ENCODE measurements at places on chromosomes 6 and 20. TPM values are rescaled to one million over a fixed set of nuclear protein-coding genes. Genes with fewer than 3 reads are reported as not detected.
A peak's percentile ranks its signal among the peaks of the same experiment; 100 is the strongest.

DNA sequence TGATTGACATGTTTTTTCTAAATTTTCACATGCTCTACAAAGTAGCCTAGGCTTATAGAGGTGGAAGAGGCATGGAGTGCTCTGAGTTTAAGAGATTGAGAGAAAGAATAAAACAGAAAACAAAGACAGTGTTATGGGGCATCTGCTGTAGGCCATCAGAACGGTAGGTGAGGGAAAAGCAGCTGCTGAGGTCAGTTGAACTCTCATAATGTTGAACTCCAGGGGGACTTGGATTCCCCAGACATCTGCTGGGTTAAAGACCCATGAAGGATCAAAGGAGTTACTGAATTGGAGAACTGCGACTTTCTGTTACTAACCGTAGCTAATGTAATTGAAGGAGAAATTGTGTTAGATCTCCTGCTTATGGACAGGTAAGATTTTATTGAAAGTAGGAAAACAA lies 333.9 kb downstream of the TFAP2B start:
- H3K27ac ChIP-seq: no peak overlapping the region
- H3K4me3 ChIP-seq: no peak overlapping the region
- no peaks in the 10 kb centered on the region for H3K27me3 ChIP-seq
- H3K4me1 ChIP-seq: no peaks in the 10 kb centered on the region
- DNase-seq: no peak

DNA sequence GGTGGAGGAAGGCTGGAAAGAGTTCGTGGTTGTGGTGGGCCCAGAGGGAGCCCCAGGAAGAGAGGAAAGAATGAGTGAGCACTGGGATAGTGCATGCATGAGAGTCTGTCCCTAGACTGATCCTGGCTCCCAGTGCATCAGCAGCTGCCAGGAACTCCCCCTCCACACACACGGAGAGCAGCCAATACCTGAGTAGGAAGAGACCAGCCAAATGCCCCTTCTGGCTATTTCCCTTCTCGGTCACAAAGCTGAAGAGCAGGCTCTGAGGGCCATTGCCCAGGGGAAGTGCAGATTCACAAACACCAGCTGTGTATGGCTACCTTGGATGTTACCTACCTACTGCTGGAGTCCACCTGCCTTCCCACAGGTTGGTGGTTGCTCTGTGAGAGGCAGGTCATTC lies 45.1 kb downstream of the GABRR2 start:
- H3K27me3 ChIP-seq: no peaks in the 10 kb centered on the region
- H3K4me3 ChIP-seq: no peak overlapping the region
- DNase-seq: no peak
- H3K27ac ChIP-seq: no peak overlapping the region

- no peaks in the 10 kb centered on the region for H3K27me3 ChIP-seq
- DNase-seq: no peak
- H3K36me3 ChIP-seq: no peaks in the 10 kb centered on the region
Observed at GRCh38 chr20:62792940-62793756, 3.1 kb upstream of the MRGBP start.

- DNase-seq: no peak
- H3K36me3 ChIP-seq: no peaks in the 10 kb centered on the region
- no peak overlapping the region for H3K27ac ChIP-seq
- peaks cover 60% of the 10 kb centered on the region for H3K27me3 ChIP-seq
- H3K4me3 ChIP-seq: no peak overlapping the region
Observed at GRCh38 chr6:167559675-167560479, 235.0 kb downstream of the TTLL2 start.

DNA sequence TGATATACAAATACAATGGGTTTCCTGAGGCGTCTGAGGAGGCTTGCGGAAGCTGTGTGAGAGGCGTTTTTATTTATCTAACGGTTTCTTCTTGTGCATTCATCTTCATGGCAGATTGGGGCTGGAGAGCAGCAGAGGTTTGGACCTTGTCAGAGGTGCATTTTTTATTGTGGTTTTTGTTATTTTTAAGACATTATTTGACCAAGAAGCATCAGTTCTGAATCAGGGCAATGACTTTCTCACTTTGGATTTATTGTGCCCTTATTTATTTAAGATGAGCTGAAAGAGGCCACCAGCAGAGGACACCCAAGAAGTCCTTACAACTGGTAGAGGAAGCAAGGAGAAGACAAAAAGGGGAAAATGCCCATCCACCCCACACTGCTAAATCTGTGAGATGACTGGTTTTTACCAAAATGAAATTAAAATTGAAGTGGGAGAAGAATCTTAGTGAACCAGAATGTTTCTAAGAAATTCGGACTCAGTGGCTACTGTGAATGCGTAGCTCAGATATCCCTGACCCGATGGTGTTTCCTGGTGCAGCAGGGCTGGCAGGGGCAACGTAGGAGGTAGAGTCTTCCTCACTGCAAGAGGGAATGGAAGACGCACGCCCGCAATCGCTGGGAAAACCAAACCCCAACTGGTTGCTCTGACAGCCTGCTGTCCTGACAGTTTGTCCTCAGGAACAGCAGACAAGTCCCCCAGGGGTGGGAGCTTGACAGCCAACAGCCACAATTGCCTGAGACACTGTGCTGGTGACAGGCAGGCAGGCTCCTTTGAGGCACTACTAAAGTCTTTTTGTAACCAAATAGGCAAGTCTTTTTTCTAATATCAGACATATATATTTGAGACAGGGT lies 14.2 kb downstream of the PRR18 start:
- peaks cover 71% of the 10 kb centered on the region for H3K27me3 ChIP-seq
- DNase-seq: no peak
- H3K36me3 ChIP-seq: no peaks in the 10 kb centered on the region
- no peak overlapping the region for H3K4me3 ChIP-seq
- H3K4me1 ChIP-seq: no peaks in the 10 kb centered on the region

GRCh38 chr6:39905640-39905975 lies 28.7 kb downstream of the MOCS1 start:
- no peak for DNase-seq
- no peak overlapping the region for H3K27ac ChIP-seq
- H3K4me3 ChIP-seq: no peak overlapping the region
- H3K27me3 ChIP-seq: peaks cover 65% of the 10 kb centered on the region

SPTLC3 gene
- 8.5 TPM for total RNA-seq

LY6G6D gene
- total RNA-seq: not detected

GRCh38 chr6:13624871-13625288 lies 9.7 kb downstream of the NOL7 start:
- peaks cover 64% of the 10 kb centered on the region for H3K36me3 ChIP-seq
- H3K27ac ChIP-seq: no peak overlapping the region
- DNase-seq: no peak

DNA sequence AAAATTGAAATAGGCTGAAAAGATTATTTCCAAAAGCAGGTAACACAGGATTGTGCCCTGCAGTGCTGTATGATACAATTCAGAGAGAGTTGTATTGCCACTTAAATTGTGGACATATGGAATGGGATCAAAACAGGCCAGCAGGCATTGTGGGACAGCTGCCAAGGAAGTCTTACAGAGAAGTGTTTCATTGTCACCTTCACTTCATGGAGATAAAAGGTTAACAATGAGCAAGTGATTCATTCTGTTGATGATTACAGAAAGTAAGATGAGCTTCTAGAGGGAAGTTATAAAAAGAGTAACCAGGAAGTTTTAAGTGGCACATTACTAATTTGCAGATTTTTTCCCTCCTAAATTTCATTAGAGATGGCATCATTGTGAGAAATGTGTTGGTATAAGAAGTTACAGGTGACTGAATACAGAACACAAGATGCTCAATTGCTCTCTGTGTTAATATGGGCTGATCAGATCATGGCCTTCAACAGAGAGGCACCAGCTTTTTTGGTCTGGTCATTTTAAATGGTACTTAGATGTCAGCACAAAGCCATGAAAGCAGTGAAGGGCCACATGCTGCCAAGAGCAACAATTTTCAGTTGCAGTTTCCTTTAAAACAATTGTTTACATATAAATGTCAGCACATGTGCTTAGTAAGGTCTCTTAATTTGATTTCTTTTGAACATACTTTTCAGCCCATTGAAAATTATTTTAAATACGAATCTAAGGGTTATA lies 402.5 kb upstream of the FKBP1C start:
- no peak overlapping the region for H3K27ac ChIP-seq
- H3K36me3 ChIP-seq: no peaks in the 10 kb centered on the region
- no peaks in the 10 kb centered on the region for H3K27me3 ChIP-seq
- no peaks in the 10 kb centered on the region for H3K4me1 ChIP-seq
- no peak for DNase-seq
- H3K4me3 ChIP-seq: no peak overlapping the region

DNA sequence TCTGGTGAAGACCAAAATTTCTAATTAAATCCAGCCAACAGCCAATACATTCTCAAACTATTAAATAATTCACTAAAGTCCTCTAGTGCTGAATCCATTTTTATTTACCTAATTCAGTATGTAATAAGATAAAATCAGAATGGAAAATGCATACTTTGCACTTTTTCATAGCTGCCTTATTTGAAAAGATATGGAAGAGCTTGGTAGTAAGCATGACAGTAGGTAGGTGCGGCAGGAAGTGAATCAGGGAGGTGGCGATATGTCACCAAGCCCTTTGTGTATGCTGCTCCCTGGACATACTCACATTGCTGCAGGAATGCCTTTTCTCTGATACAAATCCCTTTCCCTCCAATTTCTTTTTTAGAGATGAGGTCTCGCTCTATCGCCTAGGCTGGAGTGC lies 10.2 kb upstream of the TGM3 start:
- H3K36me3 ChIP-seq: no peaks in the 10 kb centered on the region
- H3K27ac ChIP-seq: no peak overlapping the region
- DNase-seq: no peak
- H3K4me3 ChIP-seq: no peak overlapping the region

ARMH2 gene
- total RNA-seq: not detected

DNA sequence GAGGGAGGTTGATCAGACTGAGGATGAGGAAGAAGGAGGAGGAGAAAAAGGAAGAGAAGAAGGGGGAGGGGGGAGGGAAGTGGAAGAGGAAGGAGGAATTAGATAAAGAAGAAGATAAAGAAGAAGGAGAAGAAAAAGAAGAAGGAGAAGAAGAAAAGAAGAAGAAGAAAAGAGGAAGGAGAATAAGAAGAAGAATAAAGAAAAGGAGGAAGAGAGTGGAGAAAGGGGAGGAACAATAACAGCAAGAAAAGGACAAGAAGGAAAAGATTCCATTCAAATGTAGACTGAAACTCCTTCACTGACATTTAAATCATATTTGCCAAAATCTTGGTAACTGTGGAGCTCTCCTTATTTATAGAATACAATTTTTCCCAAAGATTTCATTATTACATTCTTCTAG lies 34.3 kb upstream of the RCAN2 start:
- H3K4me1 ChIP-seq: no peaks in the 10 kb centered on the region
- H3K27ac ChIP-seq: no peak overlapping the region
- H3K36me3 ChIP-seq: no peaks in the 10 kb centered on the region
- H3K27me3 ChIP-seq: no peaks in the 10 kb centered on the region
- DNase-seq: no peak

- H3K4me1 ChIP-seq: peaks cover 17% of the 10 kb centered on the region
Observed at GRCh38 chr20:45968081-45968671, 3.8 kb downstream of the ZNF335 start.

- H3K27ac ChIP-seq: peak overlapping the region; percentile 95
- peaks cover 55% of the 10 kb centered on the region for H3K36me3 ChIP-seq
- H3K4me1 ChIP-seq: peaks cover 72% of the 10 kb centered on the region
- no peak overlapping the region for H3K4me3 ChIP-seq
- no peaks in the 10 kb centered on the region for H3K27me3 ChIP-seq
Observed at GRCh38 chr20:31693987-31694661, 28.5 kb downstream of the BCL2L1 start.

All from PC-9 (cell line).